ENCODE measurements at places on chromosomes 7 and 10. TPM values are rescaled to one million over a fixed set of nuclear protein-coding genes. Genes with fewer than 3 reads are reported as not detected.

DNA sequence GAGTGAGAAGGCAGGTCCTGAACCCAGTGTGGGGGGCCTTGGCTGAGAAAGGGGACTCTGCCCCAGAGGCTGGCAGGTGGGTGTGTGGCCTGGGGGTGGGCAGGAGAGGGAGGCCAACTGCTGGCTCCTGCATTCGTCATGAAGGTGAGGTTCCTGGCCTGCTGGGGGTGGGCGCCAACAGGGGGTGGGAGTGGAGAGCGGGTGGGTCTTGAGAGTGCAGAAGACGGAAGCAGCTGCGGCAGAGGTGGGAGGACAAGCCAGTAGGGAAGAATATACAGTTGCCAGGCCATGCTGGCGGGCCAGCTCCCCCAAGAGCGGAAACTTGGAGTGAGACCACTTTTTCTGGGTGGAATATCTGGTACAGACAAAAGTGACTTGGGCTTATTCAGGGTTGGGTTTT, 23.4 kb downstream of the GHRHR start:
- DNase-seq, result no peak

DNA sequence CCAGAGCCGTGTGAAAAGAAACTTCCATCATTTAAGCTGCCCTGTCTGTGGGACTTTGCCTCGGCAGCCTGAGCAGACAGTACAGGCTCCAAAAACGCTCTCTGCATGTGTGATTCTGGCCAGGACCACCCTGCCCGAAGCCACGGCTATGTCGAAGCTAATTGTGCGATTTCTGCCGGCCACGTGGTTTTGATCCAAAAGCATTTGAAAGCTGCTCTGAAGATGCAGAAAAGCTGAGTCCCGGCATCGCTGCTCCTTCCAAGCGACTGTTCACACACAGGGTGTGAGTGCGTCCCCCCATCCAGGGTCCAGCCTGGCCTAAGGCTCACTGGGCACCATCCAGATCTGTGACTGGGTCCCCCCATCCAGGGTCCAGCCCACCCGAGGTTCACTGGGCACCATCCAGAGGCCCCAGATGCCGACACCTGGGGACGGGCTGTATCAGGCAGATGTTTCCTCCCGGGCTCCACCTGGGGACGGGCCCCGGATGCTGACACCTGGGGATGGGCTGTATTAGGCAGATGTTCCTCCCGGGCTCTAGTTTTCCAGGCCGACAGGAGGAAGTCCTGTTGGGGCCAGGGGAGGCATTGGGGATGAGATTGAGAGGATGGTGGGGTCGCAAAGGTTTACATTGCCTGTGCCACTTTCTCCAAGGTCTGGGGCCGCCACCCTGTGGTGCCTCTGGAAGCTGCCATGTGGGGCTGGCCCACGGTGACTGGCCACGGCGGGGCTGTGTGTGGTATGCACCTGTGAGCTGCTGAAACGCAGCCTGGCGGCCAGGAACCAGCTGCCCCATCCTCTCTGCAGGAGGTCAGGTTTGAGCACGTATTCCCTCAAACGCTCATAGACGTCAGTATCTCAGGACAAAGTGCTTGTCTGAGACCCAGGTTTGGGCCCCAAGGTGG, 527.4 kb downstream of the DNAJB6 start:
- no peak for DNase-seq

GRCh38 chr7:15279640-15280039, 282.2 kb downstream of the AGMO start:
- DNase-seq, result no peak

DNA sequence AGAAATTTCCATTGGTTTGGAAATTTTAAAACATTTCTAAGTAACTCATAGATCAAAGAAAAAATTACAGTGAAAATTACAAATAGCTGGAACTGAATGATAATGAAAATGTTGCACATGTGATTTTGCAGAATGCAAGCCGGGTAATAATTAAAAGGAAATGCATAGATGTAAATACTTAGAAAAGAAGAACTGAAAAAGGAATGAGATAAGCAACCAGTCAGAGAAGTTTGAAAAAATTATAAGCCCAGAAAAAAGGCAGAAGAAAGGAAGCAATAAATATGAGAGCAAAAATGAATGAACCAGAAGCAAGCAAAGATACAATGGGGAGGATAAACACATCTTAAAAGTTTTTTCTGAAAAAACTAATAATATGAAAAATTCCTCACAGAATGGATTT, 3.2 kb upstream of the TMEM273 start:
- DNase-seq, result no peak

GRCh38 chr7:41922373-41922772, 219.5 kb upstream of the INHBA start:
- no peak for DNase-seq

- DNase-seq, result no peak
These were observed 277.1 kb downstream of the SNX13 start for GRCh38 chr7:17663061-17663675.

GRCh38 chr10:10385831-10386230, 631.8 kb upstream of the CELF2 start:
- no peak for DNase-seq

DNA sequence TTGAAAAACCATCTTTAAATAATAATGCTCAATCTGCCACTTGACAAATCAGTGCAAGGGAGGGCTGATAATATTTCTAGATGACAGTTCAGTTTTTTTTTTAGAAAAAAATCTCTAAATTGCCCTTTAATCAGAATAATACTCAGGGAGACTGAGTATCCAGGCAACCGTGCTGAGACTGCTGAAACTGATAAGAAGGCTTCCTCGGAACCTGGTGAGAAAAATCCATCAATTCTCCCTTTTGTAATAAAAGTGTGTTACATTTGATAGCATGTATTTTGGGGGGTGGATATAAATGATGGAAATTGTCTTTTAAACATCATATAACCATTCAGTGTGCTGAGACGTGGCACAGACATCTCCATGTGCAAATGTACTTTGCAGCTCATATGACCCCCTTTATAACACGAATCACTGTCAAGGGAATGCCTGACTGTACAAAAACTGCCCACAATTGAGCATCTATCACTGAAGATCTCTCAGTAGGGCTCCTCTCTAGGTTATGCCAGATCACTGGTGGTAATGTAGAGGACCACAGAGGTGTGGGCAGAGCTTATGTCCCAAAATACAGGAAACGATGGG, 491.1 kb upstream of the ADARB2 start:
- DNase-seq, result no peak

DNA sequence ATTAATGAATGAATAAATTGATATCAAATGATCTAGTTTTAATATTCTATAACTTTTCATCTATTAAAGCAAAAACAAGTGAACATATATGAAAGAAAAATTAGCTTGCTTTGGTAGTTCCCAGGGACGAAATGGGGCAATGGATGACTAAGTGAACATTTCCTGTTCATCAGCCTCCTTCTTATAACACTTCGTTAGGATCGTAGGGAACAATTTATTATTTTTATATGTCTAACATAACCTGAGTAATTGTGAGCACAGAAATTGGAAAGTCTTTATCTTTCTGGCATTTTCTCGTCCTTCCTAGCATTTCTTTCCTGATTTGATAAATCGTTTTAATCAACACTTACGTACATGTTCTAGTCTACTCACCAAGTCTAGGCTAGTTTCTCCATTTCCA, 59.1 kb upstream of the PPP1R3C start:
- no peak for DNase-seq

GRCh38 chr10:43322769-43323168, 48.7 kb upstream of the FXYD4 start:
- peak; percentile 54 for DNase-seq

GRCh38 chr10:356452-356851, 221.2 kb downstream of the ZMYND11 start:
- DNase-seq, result no peak

DNA sequence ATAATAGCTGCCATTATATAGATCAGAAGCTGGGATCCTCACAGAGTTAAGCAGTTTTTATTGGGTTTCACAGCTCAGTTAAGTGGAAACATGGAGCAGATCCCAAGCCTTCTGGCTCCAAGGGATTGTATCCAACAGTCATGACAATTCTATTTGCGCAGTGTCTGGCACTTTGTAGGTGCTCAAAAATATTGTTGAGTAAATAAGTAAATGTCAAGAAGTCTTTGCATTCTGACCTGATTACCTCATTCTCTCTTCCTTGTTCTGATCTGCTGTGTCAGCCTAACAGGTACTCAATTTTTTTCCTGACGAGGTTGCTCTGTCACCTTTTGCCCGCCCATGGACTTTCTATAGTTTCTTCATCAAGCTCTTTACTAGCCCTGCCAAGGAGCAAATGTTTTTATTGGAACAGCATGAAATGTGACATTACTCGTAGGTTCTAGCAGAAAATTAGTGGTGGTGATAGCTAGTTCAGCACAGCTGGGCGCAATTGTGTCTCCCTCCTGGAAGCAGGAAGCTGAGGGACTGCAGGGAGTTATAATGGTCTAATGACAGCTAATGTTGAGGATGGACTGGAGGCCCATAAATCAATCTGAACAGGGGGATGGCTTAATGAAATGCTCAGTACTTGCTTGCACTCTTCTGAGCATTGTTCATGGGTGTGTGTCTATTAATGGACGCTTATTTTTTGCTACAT, 680.2 kb downstream of the CCSER2 start:
- no peak for DNase-seq

DNA sequence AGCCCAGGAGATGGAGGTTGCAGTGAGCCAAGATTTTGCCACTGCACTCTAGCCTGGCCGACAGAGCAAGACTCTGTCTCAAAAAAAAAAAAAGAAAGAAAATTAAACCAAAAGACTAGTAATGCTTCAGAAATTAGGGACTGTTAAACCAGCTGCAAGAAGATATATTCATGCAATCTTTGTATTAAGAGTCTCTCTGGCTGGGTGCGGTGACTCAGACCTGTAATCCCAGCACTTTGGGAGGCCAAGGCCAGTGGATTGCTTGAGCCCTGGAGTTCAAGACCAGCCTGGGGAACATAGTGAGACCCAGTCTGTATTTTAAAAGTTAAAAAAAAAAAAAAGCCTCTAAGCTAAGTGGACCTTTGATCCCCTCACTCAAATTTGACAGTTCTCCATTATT, 2.5 kb upstream of the HNRNPF start:
- no peak for DNase-seq

GRCh38 chr7:44114586-44115310, 8.6 kb downstream of the POLD2 start:
- DNase-seq, result peak; percentile 70

GRCh38 chr10:43598446-43598845, 7.8 kb upstream of the ZNF485 start:
- DNase-seq, result peak; percentile 34

DNA sequence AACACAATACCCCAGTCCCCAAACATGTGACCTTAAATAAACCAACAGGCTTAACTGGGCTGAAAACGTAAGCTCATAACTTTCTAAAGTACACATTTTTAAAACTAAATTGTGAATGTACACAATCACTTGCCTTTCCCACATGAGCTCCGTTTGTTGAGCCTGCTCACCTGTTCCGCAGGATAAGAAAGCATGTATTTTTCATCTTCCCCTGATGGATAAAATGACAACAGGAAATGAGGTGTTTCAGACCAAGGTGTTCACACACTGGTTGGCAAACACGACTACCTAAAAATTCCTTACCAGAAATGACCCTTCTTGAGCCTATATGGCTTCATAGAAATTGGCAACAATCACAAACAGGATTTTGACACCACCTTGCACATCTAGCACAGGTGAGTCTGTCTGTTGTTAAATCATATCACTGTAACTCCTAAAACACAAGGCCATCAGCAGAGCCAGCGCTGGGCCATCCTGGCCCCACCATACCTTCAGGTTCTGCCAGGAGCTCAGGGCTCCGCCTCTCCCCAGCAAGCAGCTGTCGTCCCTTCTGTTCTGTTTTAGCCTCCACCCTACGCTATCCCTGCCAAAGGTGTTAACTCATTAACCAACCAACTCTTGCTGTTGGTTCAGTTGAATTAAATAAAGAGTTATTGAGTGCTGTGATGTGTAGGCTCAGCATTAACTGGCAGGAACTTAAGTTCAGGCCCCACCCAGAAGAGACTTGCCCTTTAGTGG, 73.6 kb upstream of the RNF32 start:
- DNase-seq, result no peak

DNA sequence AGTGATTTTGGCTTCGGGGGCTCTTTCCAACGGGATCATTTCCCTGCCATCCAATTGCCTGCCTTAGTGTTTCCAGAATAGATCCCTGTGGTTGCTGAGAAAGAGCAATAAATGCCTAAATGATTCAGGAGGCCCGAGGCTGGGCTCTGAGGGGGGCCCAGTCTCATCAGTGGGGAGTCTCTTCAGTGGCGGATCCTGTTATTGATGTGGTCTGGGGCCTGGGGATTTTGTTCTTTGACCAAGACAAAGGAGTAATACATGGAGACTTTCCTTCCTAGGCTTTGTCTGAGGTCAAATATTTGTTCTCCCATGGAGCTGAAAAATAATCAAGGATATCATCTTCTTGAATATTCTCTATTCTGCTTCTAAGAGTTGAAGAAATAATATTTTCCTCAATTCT, 40.8 kb downstream of the TAS2R41 start:
- DNase-seq, result no peak

- DNase-seq, result no peak
These were observed 72.2 kb downstream of the DAGLB start for GRCh38 chr7:6375348-6376101.

- DNase-seq, result no peak
These were observed 569.1 kb downstream of the ANKRD7 start for GRCh38 chr7:118793582-118793981.

GRCh38 chr7:121139427-121139826, 150.9 kb downstream of the CPED1 start:
- DNase-seq, result no peak

GRCh38 chr10:35336921-35337823, 863 bp downstream of the CCNY start:
- peak; percentile 73 for DNase-seq

DNA sequence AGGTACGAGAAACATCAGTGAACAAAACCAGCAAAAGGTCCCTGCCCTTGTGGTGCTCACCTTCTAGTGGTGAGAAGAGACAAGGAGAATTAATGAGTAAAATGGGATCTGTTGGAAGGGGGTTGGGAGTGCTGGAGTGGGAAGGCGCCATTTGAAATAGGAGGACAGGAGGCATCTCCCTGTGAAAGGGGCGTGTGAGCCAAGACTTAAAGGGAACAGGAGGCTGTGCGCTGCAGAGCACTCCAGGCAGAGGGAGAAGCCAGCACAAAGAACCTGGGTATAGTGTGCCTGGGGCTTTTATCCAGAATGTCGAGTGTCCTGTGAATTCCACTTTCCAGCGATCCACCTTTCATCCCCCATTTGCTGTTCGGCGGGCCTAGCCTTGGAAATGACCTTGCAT, 497.9 kb upstream of the GALNT17 start:
- no peak for DNase-seq

SLC39A12 gene
- not detected for polyA plus RNA-seq

HABP2 gene
- polyA plus RNA-seq, result 0.13 TPM

ELN gene
- 239 TPM for polyA plus RNA-seq

EMX2 gene
- polyA plus RNA-seq, result 12.4 TPM

NUTM2E gene
- polyA plus RNA-seq, result not detected

EFCAB10 gene
- polyA plus RNA-seq, result 0.78 TPM

GPC2 gene
- 5.9 TPM for polyA plus RNA-seq

APBB1IP gene
- polyA plus RNA-seq, result 2.8 TPM

CALCR gene
- polyA plus RNA-seq, result 11.9 TPM

AQP1 gene
- 111 TPM for polyA plus RNA-seq
